Activated CD4-positive, alpha-beta T cell treated with anti-CD3 and anti-CD28 coated beads, Interleukin-2, amount 50 U/mL, for 24 hours (primary cell): ENCODE measurements at places on chromosomes 5 and 9.

- DNase-seq: no peak
Observed at GRCh38 chr9:129864991-129865647, 29.9 kb downstream of the USP20 start.

GRCh38 chr5:67223211-67223610 is 26.6 kb upstream of the CD180 start:
- no peak for DNase-seq

- no peak for DNase-seq
Observed at GRCh38 chr9:135186248-135187164, 99.0 kb downstream of the OLFM1 start.

- no peak for DNase-seq
Observed at GRCh38 chr5:68339921-68340321, 124.4 kb downstream of the PIK3R1 start.

- no peak for DNase-seq
Observed at GRCh38 chr9:112301420-112301819, 32.0 kb downstream of the PTBP3 start.

DNA sequence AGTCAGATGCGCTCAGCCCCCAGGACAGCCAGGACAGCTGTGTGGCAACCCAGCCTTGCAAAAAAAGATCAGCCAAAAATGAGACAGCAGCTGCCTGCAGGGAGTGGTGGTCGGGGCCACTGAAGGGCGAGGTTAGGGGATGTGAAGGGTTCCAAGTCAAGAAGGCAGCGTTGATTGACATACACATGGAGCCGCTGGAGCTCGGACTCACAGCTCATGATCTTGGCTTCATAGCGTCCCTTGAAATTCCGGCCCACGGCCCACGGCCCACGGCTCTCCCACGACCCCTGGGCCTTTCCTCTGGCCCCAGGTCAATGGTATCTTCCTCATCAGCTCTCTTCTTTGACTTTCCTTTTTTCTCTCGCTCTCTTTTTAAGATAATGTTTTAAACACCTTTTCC is 390.0 kb upstream of the IRX4 start:
- DNase-seq: no peak

DNA sequence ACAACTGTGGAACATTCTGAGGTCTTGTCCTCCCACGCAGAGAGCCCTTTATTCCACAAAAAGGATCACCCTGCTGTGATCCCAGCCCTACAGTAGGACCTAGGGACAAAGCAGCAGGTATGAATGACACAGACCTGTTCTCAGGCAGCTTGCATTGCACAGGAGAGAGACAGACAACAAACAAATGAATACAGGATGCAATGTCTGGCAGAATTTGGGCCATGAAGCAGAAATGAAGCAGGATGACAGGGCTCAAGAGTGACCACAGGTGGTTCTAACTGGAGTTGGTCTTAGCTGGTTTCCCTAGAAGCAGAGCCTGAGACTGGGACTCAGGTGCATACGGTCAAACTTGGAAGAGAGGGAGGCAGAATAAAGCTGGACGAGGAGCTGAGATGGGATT is 388.8 kb downstream of the CDK5RAP2 start:
- no peak for DNase-seq

GRCh38 chr5:96292582-96293247 is 140.3 kb downstream of the PCSK1 start:
- DNase-seq: no peak

- DNase-seq: no peak
Observed at GRCh38 chr5:39440958-39441624, 16.3 kb upstream of the DAB2 start.

GRCh38 chr5:64125521-64125920 is 40.1 kb upstream of the RNF180 start:
- no peak for DNase-seq

DNA sequence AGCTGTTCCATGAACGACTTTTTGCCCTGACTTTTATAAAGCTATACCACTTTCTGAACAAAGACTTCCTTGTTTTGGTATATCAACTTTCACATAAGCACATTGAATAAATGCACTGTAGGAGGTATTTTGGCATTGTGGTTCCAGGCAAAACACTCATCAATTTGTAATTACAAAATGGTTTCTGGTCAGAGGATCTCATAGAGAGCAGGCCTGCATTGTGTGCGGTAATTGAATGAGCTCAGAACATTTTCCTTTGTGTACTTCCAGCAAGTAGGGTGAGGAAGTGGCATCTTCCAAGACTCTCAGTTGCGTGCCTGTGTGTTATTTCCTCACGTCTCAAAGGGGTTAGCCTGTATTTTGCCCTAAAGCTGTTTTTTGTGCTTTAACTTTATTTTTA is 89.2 kb downstream of the PDE6A start:
- no peak for DNase-seq

DNA sequence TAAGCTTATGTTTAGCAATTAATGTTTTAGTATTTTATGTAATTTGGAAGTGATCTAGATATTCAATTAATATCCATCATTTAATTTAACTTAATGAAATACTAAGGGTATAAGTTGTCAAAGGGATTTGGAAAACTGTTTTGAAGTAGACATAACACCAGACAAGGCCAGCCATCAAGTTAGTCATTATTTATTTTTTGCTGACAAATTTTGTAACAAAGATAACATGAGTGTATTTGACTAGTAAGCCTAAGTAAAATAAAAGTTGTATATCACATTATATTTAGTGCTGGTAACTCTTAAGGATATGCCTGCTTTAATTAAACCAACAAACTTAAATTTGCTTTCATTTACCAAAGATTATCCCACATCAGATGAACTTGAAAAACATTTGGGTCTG is 125.9 kb upstream of the TNFAIP8 start:
- no peak for DNase-seq

- DNase-seq: no peak
Observed at GRCh38 chr9:33489066-33489465, 15.3 kb upstream of the NOL6 start.

GRCh38 chr9:33446946-33447798 is at the start of gene AQP3:
TSS of gene AQP3 (minus strand) at chr9:33447593. CDS start at chr9:33447530, 63 bp downstream.
- DNase-seq: peak; percentile 50

GRCh38 chr9:93964685-93965084 is 9.5 kb upstream of the BARX1 start:
- no peak for DNase-seq

- no peak for DNase-seq
Observed at GRCh38 chr5:174500636-174501035, 223.7 kb upstream of the MSX2 start.

- no peak for DNase-seq
Observed at GRCh38 chr5:108581026-108581425, 166.7 kb upstream of the FER start.
